Inflammatory macrophage treated with lipopolysaccharide for 4 hours (primary cell): ENCODE measurements at places on chromosomes 1 and 21.

DNA sequence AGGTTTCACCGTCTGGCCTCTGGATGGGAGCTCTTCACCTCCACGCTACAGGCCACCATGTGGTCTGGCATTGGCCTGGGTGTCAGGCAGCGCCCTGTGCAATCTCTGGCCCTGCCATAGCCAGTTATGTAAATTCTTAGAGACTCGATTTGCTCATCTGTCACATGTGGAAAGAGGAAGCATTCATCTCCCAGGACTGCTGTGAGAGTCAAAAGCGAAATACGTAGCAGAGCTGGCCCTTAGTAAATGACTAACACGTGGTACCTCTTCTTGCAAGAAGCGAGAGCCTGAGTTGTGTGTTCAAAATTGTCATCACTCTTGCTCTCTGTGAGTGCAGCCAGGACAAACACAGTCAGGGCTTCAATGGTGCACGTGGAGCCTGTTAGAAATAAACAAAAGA, 159.0 kb upstream of the BACE2 start:
- peak; percentile 40 for DNase-seq

GRCh38 chr1:76543495-76543894, 323.8 kb upstream of the ST6GALNAC5 start:
- DNase-seq = no peak

DNA sequence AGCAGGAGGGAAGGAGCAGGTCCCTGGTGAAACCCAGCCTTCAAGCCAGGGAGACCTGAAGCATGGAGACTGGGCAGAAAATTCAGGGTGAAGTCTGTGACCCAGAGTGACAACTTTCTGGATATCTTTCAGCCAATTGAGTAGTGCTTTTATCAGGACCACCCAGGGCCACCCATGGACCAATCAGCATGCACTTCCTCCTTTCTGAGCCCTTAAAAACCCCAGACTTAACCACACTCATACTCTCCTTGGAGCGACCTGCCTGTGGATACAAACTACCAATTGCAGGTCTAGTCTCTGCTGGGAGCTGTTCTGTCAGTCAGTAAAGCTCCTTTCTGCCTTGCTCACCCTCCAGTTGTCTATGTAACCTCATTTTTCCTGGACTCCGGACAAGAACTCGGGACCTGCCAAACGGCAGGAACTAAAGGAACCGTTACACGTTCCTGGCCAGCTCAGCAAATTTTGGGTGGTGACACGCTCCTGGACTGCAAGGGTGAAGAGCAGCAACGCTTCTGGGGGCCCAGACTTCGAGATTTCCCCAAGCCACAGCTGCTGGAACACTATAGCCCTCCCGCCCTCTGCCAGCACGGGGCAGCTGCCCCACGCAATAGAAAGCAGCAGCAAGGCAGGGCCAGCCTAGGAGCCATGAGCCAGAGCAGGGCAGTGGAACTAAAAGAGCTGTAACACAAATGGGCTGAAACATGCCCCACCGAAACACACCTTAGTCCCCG, 1183.4 kb downstream of the AMY1C start:
- DNase-seq = no peak

DNA sequence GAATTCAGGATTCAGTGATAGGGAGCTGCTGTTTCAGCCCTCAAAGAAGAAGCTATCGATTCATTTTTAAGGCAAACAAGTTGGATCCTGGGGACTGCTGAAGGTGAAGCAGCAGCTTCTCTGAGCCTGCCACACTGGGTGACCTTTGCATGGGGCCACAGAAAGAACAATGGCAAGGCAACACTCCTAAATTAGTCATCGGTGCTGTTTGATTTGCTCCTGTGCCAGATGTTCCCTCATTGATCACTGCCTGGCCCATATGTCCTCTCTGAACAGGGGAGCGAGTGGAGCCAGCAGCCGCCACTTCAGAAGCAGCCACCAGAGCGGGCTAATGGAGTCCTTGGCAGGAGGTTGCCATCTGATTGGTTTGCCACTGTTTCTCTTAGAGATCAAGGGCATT, 391.5 kb downstream of the NTNG1 start:
- no peak for DNase-seq

DNA sequence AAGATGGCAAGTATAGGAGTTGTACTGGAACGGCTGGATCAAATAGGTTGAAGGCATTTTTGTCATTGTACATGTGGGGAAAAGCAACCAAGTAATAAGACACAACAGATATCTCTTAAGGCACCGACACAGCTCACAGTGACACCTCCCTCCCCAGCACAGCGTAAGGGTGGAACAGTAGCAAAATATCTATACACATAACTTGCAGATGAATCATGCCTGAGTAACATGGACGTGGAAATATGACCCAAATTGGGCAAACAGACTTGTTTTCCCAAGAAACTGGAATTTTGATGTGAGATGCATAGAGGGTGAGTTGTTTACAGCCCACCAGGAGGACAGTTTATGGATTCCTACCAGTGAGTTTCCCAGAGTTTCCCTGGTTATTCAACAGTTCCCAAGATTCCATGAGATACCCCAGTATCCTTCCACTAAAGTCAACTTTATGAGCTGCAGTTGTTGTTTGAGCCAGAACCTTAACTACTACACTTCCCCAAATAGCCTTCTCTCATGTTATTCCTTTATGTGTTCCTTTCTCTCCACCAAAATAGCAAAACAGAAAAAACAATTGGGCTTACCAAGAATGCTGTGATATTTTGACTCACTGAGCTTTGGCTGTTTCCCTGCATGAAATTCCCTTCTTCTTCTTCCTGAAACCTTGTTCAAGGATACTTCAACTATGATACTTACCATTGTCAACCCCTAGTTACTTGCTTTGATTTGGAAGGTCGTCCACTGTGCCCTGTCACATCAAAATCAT, 7.1 kb upstream of the DR1 start:
- DNase-seq = no peak

- no peak for DNase-seq
Observed at GRCh38 chr1:190975827-190976226, 498.2 kb upstream of the BRINP3 start.

GRCh38 chr21:35227786-35228185, 178.7 kb upstream of the RUNX1 start:
- no peak for DNase-seq

DNA sequence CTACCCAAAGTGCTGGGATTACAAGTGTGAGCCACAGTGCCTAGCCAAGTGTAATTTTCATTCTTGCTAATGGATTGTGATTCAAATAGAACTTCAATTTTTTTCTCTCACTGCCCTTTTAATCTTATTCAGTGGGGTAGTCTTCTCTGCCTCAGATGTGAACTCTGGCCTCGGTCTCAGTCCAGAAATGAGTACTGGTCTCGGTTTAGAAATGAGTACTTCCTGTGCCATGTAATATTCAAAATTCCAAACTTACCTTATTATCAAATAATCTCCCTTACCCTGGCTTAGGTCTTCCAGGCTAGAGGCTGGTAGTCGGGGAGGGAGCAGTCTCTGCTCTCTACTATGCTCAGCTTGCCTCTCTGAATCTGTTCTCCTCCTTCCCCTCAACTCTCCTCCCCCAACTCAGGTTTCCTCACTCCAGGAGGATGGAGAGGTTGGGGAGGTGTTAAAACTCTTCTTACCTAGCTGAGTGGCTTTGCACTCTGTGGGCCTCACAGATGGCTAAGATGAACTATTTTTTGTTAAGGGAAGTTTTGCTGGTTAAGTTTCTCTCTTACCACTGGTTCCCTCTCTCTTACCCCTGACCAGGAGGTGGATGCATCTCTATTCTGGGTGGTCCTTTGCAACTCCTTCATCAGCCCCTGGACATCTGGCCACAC, 4.8 kb upstream of the SLAMF9 start:
- DNase-seq = no peak

GRCh38 chr1:113307771-113308445, 82.4 kb upstream of the MAGI3 start:
- peak; percentile 2 for DNase-seq

GRCh38 chr1:185644531-185644930, 89.7 kb upstream of the HMCN1 start:
- no peak for DNase-seq

- peak; percentile 52 for DNase-seq
Observed at GRCh38 chr21:36255663-36256062, 64.3 kb upstream of the MORC3 start.

- DNase-seq = no peak
Observed at GRCh38 chr21:16597753-16598152, 868.0 kb downstream of the USP25 start.
